ENCODE measurements at places on chromosomes 13 and 19.

DNA sequence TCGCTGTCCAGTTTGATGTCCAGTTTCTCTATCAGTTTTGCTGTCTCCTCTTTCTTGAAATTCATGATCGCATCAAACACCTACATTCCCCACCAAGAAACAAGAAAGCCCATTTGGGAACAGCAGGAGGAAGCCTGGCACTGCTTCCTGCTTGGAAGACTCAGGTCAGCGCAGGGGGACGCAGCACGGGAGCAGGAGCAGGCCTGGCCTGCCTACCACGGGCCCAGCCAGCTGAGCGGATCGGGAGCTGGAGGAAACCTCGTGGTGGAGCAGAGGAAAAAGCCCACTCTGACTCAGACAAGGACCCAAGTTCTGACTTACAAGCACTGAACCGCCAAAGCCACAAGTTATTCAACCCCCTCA, 3.9 kb downstream of the EEF2 start:
- no peak for DNase-seq

GRCh38 chr13:113354831-113355610, 8.9 kb downstream of the GRTP1 start:
- no peak for DNase-seq

GRCh38 chr13:99009987-99010551, 32.2 kb upstream of the DOCK9 start:
- no peak for DNase-seq

- no peak for DNase-seq
Measured at GRCh38 chr19:456547-457110, 4.2 kb downstream of the SHC2 start.

DNA sequence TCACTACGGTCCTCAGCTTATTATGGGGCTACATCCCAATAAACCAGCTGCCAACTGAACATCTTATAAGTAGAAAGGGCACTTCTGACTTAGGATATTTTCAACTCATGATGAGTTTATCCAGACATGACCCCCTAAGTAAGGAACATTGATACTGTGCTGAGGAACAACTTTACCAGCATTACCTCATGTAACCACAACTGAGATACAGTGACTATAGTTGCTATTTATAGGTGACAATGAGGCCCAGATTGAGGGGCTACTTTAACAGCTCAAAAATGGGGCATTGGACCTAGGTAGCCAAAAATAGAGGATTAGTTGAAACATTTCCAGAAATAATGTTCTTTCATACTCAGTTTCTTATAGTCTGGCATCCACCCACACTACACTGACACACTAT, 26.8 kb downstream of the SKA3 start:
- DNase-seq = no peak

GRCh38 chr13:96511587-96511986, 421.7 kb downstream of the HS6ST3 start:
- DNase-seq = no peak

DNA sequence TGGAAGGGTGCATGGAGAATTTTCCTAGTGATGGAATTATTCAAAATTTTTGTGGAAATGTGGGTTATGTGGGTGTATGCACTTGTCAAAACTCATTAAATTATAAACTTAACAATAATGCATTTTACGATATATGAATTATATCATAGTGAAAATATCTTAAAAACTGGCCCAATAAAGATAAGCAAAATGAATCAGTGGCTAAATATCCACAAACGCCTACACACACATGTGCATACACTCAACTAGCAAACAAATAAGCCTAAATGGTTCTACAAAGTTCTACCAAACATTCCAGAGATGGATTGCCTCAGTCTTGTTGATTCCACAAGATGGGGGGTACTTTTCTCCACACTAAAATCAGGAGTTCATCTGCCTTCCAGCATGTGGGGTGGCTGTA, 349.5 kb downstream of the TSHZ3 start:
- DNase-seq = no peak

DNA sequence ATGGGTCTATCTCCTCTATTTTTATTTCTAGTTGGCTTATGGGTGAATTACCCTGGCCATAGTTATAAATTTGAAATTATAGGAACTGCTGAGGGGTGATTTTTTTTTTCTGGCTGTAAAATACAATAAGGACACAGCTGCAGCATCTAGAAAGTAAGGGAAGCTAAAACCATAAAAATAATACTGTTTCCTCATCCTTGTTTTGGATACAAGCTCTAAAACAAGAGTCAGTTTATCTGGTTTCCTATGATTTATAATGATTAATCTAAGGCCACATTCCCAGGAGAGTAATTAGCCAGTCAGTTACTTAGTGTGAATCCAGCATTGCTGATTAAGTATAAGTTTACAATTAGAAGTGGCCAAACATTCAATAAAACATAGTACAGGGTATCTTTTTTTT, 219.1 kb upstream of the NBEA start:
- DNase-seq = no peak

- no peak for DNase-seq
Measured at GRCh38 chr13:54536112-54536511, 1507.5 kb downstream of the OLFM4 start.

DNA sequence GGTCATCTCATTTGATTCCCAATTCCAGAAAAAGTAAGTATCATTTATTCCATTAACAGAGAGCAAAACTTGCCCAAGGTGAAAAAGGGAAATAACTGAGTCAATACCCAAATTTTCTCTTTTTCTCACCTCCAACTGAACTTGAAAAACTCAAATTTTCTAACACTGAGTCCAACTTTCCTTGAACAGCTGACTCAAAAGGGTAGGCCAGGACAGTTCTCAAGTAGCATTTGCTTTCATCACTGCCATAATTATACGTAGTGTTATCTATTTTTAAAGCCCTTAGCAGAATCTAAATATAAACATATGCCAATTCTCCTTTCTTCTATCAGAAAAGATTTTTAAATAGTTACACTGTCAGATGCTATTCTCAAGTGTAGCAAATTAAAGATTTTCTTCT, 3.5 kb downstream of the N4BP2L2 start:
- DNase-seq = no peak

DNA sequence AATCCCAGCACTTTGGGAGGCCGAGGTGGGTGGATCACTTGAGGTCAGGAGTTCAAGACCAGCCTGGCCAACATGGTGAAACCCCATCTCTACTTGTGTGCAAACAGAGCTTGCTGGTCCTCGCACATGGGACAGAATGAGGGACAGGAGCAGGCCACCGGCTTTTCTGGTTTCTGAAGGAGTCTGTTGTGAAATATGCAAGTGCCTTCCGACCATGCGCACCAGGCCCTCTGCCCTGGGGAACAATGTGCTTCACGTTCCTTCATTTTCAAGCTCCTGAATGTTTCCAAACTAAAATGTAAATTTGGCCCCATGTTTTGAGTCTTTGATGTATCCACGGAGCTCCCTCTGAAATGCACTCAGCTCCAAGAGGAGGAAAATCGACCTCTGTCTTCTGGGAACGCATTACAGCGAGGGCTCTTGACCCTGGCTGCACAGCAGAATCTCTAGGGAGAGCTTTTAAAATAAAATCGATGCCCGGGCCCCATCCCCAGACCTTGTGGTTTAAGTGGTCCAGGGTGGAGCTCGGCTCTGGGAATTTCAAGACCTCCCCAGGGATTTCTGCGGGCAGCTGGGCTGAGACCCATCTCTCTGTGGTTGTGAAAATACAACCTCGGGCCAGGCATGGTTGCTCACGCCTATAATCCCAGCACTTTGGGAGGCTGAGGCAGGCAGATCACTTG, 9.3 kb upstream of the ACP4 start:
- no peak for DNase-seq

DNA sequence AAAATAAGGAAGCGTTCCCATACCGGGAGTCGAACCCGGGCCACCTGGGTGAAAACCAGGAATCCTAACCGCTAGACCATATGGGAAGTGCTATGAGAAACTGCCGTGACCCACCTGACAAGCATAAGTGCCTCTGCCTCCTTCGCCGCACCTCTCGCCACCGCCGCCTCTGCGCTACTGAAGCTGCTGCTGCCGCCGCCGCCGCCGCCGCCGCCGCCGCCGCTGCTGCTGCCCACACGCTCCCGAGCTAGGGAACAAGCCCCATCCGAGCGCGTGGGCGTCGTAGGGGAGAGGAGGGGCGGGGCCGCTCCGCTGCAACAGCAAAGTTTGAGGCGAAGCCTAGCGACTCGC, 610 bp upstream of the WBP4 start:
- peak; percentile 89 for DNase-seq

DNA sequence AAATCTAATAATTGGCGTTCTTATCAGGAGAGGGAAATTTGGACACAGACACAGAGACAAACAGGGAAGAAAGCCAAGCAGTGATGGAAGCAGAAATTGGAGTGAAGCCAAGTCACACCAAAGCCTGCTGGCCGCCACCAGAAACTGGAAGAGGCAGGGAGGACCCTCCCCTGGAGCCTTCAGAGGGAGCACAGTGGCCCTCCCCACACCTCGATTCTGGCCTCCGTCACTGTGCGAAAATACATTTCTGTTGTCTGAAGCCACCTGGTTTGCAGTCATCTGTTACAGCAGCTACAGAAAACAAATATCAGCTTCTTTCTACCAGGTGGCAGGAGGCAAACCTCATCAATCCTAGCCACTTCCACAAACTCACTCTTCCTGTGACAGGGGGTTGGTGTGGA, 8.3 kb upstream of the TLE6 start:
- DNase-seq = no peak

- DNase-seq = peak; percentile 49
Measured at GRCh38 chr19:34145741-34146202, 26.5 kb upstream of the LSM14A start.

DNA sequence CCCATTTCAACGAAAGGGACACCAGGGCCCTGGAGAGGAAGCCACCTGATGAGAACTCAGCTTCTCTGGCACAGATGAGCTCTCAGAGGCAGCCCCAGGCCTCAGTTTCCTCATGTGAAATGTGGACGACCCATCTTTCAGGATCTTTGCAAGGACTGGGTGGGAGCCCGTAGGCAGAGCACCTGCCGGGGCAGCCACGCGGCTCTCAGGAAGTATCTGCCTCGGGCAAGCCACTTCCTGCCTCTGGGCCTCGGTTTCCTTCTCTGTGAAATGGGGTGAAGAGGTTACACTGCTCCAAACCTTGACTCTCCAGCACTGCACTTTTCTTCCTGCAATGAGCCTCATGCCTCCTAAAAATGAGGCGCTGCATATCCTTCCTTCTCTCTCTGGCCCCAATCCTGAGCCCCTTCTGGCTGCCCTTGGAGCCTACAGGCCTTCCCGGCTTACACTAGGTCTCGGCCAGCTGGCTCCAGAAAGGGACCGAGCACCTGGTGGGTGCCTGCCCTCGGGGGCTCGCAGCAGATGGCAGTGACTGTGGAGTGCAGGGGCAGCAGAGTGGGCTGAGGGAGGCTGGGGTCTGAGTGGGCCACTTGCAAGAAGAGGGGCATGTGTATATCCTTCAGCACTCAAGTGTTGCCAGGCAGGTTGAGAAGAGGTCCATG, 3.5 kb downstream of the SSBP4 start:
- no peak for DNase-seq

DNA sequence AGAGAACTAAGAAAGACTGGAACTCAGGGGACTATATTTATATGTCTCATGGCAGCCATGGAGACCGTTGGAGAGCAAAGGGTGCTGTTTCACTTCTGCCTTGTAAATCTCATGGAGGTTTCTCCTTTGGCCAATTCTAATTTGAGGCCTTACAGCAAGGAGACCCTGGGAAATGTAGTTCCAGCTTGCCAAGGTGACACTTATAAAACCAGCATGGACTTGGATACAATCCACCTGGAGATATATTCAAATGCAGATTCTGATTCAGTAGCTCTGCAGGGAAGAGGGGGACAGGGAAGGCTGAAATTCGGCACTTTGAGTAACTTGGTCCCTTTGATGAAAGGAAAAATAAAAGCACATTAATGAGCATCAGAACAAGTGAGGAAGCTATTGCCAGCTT, 90.0 kb downstream of the OXGR1 start:
- DNase-seq = no peak

DNA sequence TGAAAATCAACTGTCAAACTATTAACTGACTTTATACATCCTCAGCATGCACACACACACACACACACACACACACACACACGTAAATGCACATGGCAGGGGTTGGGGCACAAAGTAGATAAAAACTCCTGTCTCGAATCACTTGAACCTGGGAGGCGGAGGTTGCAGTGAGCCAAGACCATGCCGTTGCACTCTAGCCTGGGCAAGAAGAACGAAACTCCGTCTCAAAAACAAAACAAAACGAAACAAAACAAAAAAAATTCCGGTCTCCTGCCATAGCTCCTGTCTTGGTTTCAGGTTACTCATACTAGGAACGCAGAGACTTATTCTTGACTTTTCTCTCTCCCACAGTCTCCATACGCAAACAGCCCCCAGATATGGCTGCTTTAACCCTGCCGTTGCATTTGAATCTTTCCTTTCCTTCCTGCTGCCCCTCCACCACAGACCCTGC, 148.9 kb downstream of the SHISA2 start:
- DNase-seq = no peak

- no peak for DNase-seq
Measured at GRCh38 chr19:44987148-44987675, 14.1 kb upstream of the RELB start.

- DNase-seq = no peak
Measured at GRCh38 chr13:67076378-67076777, 153.8 kb downstream of the PCDH9 start.

DNA sequence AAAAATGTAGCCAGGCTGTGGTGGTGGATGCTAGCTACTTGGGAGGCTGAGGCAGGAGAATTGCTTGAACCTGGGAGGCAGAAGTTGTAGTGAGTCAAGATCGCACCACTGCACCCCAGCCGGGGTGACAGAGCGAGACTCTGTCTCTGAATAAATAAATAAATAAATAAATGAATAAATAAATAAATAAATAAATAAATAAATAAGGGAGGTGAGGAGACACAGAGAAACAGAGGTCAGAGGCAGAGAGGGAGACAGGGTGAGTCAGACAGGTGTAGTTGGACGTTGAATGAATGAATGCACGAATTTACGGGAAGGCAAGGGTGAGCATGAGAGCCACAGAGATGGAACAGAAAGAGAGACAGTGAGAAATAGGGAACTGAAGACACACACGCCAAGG, 3.1 kb downstream of the RAB4B start:
- DNase-seq = no peak

- DNase-seq = no peak
Measured at GRCh38 chr13:75687150-75687763, 51.1 kb downstream of the LMO7 start.

GRCh38 chr13:111898956-111899713, 167.8 kb upstream of the SOX1 start:
- DNase-seq = no peak

DNA sequence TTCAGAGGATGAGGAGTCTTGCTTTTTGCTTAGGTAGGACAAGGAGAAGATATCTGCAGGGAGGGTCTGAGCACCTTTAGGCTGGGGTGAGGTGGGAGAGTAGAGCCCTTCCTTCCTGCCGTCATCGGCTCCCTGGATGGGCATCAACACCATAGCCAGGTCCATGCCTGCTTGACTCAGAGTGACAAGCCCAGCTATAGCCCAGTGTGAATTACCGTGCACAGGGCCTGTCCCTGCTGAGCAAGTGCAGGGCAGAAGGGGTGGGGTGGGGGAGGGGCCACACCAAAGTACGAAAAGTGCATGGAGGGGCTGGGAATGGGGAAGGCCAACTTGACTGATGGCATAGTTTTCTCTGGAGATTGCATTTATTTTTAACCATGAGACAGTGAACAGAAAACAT, 30.3 kb upstream of the RNF113B start:
- DNase-seq = no peak

- DNase-seq = no peak
Measured at GRCh38 chr13:47216176-47216822, 319.4 kb upstream of the HTR2A start.

- DNase-seq = no peak
Measured at GRCh38 chr13:22594041-22594440, 586.7 kb upstream of the SGCG start.
